ENCODE measurements at places on chromosomes 12 and 14.

DNA sequence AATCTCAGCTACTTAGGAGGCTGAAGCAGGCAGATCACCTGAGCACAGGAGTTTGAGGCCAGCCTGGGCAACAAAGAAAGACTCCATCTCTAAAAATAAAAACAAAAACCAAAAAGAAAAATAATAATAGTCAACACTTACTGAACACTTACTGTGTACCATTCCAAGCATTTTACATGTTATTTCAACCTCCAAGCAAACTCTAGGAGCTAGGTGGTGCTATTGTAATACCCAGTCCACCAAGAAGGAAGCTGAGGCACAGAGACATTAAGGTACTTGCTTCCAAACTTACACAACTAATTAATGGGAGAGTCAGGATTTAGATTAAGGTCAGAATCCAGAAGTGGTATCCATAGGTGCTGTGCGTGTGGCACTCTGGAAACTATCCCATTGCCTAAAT is 13.7 kb upstream of the OR6J1 start:
- DNase-seq, result no peak

DNA sequence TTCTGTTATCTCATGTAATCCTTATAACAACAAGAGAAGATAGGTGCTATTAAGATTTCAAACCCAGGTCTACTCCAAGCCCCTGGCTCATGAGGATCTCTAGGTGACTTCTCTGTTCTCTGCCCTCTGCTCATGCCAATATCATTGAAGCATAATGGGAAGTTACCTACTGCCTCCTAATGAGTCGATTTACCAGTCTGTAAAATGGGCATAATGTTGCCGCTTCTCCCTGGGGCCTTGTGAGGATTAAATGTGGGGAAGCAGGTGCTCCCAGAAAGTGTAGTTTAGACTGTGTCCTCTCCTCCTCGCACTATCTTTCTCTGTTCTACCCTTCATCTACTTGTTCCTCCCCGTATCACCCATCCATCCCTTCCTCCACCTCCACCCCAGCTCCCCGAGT is 169.2 kb upstream of the LHX5 start:
- DNase-seq, result no peak

DNA sequence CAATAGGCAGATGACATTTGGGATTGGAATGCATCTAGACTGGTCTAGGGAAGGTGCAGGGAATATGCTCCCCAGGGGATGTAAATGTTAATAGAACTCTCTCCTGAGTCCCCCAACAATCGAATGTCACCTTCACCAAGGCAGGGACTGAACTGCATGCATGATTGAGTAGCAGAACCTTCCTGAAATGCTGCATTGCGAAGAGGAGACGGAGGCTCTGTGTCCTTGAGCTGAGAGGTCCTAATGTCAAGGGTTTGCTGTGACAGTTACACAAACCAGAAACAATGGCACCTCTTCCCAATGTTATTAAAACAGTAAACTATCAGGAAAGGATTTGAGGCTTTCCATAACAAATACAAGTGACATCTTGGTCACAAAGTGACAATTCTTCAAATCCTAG is 117.5 kb upstream of the SFSWAP start:
- no peak for DNase-seq

DNA sequence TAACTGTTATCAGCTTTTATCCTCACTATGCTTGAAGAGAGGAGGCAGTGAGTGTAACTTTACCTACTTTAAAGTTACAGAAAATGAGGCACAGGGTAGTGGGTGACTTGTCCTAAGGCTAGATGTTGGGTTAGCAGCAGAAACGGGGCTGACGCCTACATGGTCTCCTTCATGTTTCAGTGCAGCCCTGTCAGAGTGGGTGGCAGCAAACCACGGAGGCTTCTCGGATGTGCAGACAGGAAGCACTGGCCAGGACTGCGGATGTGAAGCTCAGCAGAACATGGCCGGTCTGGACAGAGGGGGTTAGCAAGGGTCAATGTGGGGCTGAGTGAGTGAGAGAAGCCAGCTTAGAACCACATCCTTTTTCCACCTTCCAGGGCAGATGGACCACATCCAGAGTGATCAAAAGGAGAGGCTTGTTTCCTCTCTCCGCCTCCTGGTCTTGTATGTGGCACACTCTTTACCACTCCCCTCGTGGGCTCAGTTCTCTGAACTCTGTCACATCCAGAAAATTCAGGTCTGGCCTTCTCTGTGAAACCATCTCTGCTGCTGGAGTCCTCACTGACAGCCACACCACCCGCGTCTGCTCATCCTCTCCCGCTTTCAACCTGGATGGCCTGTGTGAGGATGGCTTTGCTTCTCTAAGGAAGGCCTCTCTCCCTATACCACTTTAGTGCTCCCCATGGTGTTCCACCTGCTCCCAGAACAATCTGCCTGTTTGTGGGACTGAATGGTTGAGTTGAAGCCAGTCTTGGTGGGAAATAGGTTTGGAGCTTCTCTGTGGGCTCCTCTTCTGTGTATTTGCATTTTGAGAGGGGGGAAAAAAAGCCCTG is 14.1 kb downstream of the SUSD6 start:
- no peak for DNase-seq

DNA sequence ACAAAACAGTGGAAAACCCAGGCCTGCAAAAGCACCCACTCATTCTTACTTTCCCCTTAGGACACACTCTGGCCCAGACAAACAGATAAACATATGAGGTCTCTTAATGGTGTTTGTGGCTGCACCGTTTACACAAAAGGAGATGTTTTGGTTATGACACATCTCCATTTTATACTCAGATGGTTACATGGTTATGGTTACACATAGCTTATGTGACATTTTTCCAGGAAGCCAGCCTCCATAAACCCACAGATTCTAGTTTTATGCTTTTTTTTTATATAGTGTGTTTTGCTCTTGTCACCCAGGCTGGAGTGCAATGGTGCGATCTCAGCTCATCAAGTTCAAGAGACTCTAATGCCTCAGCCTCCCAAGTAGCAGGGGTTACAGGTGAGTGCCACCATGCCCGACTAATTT is 3.5 kb upstream of the KLRD1 start:
- DNase-seq, result no peak

GRCh38 chr14:35380794-35381193 is 23.8 kb downstream of the NFKBIA start:
- no peak for DNase-seq

DNA sequence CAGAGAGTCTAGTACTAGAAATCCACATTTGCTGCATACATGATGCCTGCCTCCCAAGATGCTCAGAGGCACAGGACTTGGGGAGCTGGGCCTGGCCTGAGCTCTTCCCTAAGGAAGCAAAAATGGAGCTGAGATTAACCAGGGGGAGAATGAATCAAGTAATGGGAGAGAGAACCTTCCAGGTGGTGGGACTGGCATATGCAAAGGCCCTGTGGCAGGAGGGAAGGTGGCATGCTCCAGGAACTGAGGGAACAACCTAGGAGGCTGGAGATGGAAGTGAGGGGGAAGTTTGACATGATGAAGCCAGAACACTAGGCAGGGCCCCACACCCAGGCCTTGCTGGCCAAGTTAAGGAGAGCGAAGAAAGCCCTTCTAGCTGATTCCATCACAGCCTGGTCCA is 23.3 kb downstream of the TMEM63C start:
- DNase-seq, result no peak

GRCh38 chr12:53201639-53202038 is 5.4 kb downstream of the ITGB7 start:
- no peak for DNase-seq

- no peak for DNase-seq
Measured at GRCh38 chr14:74231784-74232183, 7.5 kb upstream of the VSX2 start.

- DNase-seq, result no peak
Measured at GRCh38 chr14:49508124-49508523, 78.1 kb downstream of the RPS29 start.

DNA sequence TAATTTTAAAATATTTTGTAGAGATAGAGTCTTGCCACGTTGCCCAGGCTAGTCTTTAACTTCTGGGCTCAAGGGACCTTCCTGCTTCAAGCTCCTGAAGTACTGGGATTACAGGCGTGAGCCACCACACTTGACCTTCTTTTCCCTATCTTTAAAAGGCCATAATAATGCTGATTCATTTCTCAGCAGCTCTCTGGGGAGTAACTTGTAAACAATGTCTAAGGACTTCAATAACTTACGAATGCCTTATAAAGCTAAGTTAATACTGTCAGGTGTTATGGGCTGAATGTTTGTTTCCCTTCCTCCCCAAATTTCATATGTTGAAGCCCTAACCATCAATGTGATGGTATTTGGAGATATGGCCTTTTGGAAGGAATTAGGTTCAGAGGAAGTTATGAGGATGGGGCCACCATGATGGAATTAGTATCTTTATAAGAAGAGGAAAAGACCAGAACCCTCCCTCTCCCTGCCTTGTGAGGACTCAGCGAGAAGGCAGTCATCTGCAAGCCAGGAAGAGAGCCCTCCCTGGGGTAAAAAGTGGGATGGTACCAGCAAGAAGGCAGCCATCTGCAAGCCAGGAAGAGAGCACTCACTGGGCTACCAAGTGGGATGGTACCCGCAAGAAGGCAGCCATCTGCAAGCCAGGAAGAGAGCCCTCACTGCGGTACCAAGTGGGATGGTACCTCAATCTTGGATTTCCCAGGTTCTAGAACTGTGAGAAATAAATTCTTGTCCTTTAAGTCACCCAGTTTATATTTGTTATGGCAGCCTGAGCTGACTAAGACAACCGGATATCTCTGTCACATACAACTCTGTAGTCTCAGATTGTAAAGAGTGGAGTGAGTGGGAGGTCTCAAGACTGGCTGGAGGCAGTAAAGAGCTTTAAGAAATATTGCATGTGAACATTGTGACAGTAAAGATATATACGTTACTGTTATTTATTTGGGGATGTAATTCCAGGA is 16.3 kb upstream of the YBX3 start:
- DNase-seq, result no peak

GRCh38 chr12:9646794-9647781 is 22.4 kb upstream of the CLEC2D start:
- DNase-seq, result no peak

DNA sequence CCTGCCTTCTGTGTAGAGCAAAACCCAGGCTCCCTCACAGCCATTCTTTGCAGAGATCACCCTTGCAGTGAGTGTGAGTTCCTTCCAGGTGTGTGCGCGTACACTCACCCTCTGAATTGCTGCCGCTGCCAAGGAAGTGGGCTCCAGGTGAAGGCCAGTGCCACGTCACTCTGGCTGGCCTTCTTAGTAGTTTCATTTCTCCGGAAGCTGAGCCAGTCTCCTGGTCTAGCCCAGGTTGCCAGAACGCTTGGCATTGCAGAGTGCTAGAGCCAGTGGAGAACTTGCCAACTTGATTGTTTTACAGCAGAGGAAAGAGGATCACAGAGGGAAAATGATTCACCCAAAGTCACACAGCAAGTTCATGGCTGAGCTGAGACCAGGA is 11.0 kb downstream of the CBLN3 start:
- no peak for DNase-seq

DNA sequence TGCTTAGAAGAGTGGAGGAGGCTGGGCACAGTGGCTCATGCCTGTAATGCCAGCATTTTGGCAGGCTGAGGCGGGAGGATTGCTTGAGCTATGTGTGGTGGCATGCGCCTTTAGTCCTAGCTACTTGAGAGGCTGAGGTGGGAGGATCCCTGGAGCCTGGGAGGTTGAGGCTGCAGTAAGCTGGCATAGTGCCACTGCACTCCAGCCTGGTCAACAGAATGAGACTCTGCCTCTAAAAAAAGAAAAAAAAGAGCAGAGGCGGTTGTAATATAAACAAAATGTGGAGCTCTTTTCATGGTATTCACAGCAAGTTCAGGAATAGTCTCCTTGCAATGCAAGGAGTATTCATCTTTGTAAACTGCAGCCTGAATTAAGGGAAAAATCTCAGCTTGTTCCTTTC is 27.2 kb downstream of the ARID2 start:
- no peak for DNase-seq

DNA sequence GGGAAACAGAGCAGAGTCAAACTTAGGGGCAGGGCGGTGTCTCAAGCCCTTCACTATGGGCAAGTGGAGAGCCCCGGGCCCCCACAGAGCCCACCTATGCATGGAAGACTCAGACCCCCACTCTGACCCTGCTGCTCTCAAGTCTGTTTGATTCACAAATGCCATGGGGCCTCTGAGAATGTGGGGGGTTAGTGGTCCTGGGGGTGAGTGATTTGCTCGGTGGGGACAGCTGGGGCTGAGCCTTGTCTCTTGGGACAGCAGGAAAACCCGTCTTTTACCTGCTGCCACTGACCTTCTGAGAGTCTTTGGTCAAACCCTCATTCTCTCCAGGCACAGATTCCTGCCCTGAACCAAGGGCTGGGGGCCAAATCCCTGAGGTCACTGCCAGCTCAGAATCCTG is 201.0 kb upstream of the RTL1 start:
- DNase-seq, result no peak

GRCh38 chr14:61329478-61330051 is 8.2 kb downstream of the PRKCH start:
- no peak for DNase-seq

DNA sequence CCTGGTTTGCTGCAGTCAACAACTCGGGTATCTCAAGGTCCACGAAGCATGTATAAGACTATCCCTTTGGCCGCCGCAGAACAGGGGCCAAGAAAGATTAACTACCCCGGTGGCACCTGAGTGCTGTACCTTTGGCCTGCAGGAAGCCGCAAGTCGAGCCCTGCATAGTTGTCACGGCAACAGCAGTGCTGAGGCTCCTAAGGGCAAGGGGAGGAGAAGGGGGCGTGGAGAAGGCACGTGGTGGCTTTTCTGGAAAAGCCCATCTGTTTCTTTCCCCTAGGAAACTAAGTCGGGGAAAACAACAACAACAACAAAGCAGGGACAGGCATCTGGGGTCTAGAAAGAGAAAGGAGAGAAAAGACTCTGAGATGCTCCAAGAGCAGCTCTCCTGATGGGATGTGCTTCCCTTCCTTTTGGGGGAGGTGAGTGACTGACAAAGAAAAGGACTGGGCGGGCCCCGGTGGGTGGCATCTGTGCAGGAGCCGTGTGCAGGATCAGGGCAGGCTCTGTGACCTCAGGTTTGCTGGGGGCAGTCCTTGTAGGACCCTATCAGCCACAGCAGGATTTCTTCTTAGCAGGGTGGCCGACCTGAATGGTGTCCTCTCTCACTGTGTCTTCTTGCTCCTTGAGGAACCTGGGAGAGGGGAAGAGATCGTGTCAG is 123.9 kb downstream of the PRMT8 start:
- no peak for DNase-seq

GRCh38 chr12:109544955-109545531 is 28.3 kb downstream of the MMAB start:
- DNase-seq, result no peak

DNA sequence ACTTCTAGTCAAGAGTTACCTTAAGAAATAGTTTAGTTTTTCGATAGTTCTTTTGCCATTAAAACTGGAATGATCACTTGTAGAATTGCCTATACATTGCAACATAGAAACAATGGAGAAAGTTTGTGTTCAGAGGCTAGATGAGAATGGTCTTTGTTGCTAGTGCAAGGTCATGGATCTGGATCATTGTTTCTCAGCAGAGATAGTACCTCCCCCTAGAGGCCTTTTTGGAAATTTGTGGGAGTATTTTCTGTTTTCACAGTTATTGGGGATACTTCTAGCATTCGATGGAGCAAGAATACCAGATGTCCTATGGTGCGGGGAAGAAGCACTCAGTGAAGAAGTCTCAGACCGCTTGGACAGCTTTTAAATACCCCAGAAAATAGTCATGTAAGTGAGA is 138.8 kb upstream of the HMGA2 start:
- DNase-seq, result no peak

GRCh38 chr12:97650242-97650641 is 187.6 kb downstream of the RMST start:
- no peak for DNase-seq
